ENCODE measurements at places on chromosomes 2 and 18. TPM values are rescaled to one million over a fixed set of nuclear protein-coding genes. Genes with fewer than 3 reads are reported as not detected.

DNA sequence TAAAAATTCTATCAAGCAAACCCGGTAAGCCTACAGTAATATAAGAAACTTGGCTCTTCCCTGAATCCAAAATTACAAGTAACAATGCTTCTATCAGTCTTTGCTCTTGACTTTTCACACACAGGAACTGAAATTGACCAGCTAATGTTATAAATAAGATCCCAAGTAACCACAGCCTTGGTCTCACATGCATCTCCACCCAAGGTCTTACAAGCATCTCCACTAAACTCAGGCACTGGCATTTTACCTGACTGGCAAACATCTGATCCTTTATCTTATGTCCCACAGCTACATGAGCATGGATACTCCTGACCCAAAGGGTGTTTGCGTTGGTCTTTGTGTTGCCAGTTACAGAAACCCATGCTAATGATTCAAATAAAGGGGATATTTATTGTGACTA lies 302.3 kb upstream of the EPHA4 start:
- no peak for DNase-seq

DNA sequence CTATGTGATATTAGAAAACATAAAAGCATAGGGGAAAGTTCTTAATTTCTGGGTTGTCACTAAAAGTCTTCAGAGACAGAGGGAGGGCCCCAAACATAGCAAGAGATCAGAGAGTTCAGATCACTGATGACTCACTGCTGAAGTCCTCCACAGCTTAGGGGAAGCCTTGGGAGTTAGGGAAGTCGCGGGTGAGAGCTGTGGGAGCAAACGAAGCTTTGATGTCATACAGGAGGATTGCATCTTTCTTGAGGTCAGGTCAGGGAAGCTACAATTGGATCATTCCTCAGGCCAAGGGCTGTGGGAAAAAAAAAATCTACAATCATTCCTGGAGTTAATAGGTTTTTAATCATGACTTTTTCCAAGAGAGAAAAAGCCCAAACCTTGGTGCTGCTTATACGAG lies 96.2 kb downstream of the COPS8 start:
- DNase-seq: no peak

- DNase-seq: no peak
Observed at GRCh38 chr18:53785811-53786210, 438.7 kb downstream of the MBD2 start.

LINC00305 gene
- not detected for total RNA-seq

- no peak for DNase-seq
Observed at GRCh38 chr2:181882246-181883020, 9.1 kb upstream of the ITPRID2 start.

DNA sequence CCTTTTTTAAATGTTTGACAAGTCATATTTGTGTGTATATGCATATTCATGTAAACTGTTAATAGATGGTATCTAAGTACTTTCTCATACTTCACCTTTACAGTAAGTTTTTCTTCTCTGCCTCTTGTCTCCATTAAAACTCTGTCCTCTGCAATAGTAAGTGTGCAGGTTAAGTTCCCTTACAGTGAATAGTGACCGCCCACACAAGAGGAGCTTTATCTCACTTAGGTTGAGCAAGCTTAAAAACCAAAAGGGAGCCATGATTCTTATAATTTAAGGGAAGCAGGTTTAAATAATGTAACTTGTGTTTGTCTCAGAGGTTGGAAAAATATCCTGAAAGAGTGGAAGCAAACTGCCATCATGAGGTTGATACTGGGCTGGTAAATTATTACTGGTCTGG lies 61.3 kb downstream of the MRPS9 start:
- DNase-seq: no peak

DNA sequence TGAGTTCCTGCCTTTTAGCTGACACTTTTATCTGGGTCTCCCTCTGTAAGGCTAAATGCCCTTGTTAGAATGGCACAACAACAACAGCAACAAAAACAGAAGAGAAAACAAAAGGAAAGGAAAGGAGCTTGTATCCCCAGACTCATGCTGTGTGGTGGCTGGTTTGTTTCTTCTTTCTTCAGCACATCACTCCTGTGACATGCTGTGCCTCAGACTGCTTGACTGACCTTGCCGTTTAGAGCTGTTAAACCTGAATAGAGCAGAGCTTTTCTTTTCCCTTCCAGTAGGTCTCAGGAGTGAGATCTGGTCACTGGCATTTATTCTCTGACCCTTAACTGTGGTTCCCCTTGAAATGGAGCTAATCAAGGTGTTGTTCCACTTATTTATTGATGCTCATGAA lies 18.9 kb downstream of the GALNT13 start:
- no peak for DNase-seq

RPIA gene
- total RNA-seq: 21.7 TPM

C1GALT1C1L gene
- total RNA-seq: 0.99 TPM

DNA sequence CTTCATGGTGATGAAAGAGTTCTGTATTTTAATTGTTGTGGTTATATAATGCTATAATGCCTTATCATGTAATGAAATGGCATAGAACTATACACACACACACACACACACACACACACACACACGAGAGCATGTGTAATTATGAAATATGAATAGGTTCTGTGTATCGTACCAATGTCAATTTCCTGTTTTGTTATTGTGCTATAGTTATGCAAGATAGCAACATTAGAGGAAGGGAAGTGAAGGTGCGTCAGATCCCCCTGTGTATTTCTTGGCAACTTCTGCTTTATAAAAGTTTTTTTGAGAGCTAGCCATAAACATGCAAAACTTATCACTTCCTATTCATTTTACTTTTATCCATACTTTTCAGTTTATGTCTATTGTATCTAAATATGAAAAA lies 60.7 kb upstream of the ARHGAP15 start:
- DNase-seq: no peak

GRCh38 chr2:133561045-133561852 lies 7.0 kb downstream of the NCKAP5 start:
- no peak for DNase-seq

LRRC30 gene
- not detected for total RNA-seq

GRCh38 chr2:200586644-200586975 lies 796 bp downstream of the AOX1 start:
- DNase-seq: no peak

ANKRD30BL gene
- 0.36 TPM for total RNA-seq

TGFA gene
- 17.8 TPM for total RNA-seq

PTPRN gene
- not detected for total RNA-seq

- no peak for DNase-seq
Observed at GRCh38 chr18:35076135-35076924, 35.1 kb downstream of the MAPRE2 start.

GRCh38 chr2:17052001-17052400 lies 386.4 kb upstream of the CYRIA start:
- no peak for DNase-seq
